Activated CD8-positive, alpha-beta T cell treated with anti-CD3 and anti-CD28 coated beads for 36 hours (primary cell): ENCODE measurements at places on chromosomes 1 and 21.

GRCh38 chr1:42913426-42914091 lies 45.1 kb downstream of the SLC2A1 start:
- H3K4me3 ChIP-seq, result no peak overlapping the region
- peaks cover 5% of the 10 kb centered on the region for H3K4me1 ChIP-seq
- H3K27me3 ChIP-seq, result no peaks in the 10 kb centered on the region
- no peaks in the 10 kb centered on the region for H3K36me3 ChIP-seq

GRCh38 chr1:242011894-242012660 lies 13.2 kb upstream of the MAP1LC3C start:
- no peaks in the 10 kb centered on the region for H3K4me1 ChIP-seq
- H3K27me3 ChIP-seq, result no peaks in the 10 kb centered on the region
- no peak overlapping the region for H3K4me3 ChIP-seq
- no peak overlapping the region for H3K27ac ChIP-seq

GRCh38 chr1:33169290-33170055 lies 12.4 kb downstream of the TRIM62 start:
- DNase-seq, result no peak
- no peaks in the 10 kb centered on the region for H3K36me3 ChIP-seq
- peaks cover 11% of the 10 kb centered on the region for H3K4me1 ChIP-seq
- no peaks in the 10 kb centered on the region for H3K27me3 ChIP-seq
- no peak overlapping the region for H3K27ac ChIP-seq

DNA sequence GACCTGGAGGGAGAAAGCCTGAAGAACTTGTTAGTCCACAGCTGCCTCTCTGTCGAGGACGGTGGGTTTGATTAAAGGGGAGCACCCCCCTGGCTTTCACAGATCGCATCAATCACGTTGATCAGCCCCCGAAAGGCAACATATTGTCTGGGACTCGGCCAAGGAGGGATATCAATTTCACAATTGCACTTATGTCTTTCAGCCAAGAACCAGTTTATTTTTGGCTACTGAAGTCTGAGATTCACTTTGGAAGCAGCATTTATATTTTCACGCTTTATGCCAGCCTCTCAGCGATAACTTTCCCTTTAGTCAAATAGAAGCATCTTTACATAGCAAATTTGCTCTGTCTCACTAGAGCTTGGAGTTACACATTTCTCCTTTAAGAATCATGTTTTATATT lies 253.2 kb upstream of the RRP15 start:
- no peak for DNase-seq
- no peak overlapping the region for H3K4me3 ChIP-seq
- no peaks in the 10 kb centered on the region for H3K27me3 ChIP-seq
- no peaks in the 10 kb centered on the region for H3K4me1 ChIP-seq

DNA sequence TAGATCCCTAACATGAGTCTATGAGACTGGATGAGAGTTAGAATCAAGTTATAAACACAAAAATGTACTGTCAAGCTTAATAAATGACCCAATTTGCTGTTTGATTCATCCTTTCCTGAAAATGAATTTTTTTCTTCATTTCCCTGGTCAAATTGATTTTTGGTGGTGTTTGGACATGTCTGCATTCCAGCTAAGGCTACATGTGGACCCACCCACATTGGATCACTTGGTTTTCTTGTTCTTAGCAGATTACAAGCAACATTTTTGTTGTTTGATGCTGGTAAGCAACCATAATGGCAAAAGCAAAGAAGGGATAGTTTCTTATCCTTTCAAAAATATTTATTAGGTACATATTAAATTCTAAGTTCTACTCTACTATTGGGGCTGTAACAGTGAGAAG lies 181.1 kb downstream of the NEK7 start:
- no peaks in the 10 kb centered on the region for H3K4me1 ChIP-seq
- no peak overlapping the region for H3K27ac ChIP-seq
- peaks cover 1% of the 10 kb centered on the region for H3K27me3 ChIP-seq
- no peaks in the 10 kb centered on the region for H3K36me3 ChIP-seq
- no peak for DNase-seq
